ENCODE measurements at places on chromosomes 12 and 14.

DNA sequence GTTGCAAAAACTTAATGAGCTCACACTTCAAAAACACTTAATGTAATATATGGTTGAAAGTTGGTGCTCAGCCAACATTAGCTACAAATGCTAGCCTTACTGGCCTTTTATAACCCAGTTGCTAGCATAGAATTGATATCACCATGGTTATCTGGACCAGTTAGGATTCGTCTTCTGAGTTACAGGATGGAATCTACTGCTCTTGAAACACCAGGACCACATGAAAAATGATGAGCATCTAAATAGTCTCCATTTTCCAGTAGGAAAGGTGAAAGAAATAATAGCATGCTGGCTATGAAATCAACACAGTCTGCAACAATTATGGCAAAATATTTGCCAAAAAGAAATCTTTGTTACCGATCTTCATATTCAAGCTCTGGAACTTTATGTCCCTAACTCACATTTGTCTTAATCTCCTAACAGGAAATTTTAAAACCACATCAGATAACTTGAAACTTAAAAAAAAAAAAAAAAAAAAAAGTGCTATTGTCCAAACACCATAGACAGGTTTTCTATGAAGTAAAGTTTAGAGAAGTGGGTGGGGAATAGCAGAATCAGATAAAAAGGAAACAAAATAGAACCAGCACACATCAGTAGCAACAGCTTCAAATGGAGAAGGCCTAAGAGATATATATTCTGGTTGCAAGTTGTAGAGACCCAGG, 12.6 kb upstream of the CD69 start:
- DNase-seq = peak; percentile 28

DNA sequence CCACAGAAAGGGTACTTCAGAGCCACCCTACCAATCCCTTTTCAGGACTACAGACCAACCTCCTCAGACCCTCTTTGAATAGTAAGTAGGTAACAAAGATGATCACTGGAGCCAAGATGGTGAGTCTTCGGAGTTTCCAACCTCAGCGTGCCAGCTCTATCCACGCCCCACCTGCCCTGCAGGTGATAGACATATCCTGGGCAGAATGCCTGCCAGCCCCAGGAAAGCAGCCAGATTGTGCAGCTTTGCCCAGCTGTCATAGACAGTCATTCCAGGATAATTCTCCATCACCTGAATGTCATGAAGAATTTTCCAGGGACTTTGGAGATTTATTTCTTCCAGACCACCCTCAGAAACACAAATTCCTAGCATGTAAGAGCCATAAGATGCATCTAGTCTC, 434.4 kb downstream of the RGS6 start:
- DNase-seq = no peak

- DNase-seq = no peak
These were observed 93.2 kb downstream of the NAV3 start for GRCh38 chr12:77923882-77924281.

- no peak for DNase-seq
These were observed 61.9 kb downstream of the PRKAB1 start for GRCh38 chr12:119729871-119730270.

GRCh38 chr14:32080001-32080510, 3.0 kb downstream of the ARHGAP5 start:
- no peak for DNase-seq

GRCh38 chr14:73728717-73729330, 14.6 kb upstream of the PNMA1 start:
- peak; percentile 82 for DNase-seq

GRCh38 chr14:61218767-61219166, 62.4 kb downstream of the TMEM30B start:
- DNase-seq = no peak

DNA sequence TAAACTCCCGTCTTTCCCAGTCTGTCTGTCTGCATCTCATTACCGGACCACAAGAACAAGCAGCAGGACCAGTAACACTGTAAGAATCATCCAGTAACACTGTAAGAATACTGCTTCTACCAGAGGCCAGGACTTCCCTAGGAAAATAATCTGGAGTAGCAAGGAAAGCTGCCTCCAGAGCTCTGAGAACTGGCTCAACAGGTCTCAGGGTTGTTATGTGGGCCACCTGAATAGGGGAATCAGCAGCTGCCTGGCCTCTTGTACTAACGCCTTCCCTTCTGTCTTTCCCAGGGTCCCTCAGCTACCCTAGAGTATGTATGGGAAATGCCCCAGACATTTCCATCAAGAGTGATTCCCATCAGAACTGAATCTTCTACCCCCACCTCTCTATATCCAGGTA, 954 bp upstream of the SLC39A2 start:
- DNase-seq = no peak

DNA sequence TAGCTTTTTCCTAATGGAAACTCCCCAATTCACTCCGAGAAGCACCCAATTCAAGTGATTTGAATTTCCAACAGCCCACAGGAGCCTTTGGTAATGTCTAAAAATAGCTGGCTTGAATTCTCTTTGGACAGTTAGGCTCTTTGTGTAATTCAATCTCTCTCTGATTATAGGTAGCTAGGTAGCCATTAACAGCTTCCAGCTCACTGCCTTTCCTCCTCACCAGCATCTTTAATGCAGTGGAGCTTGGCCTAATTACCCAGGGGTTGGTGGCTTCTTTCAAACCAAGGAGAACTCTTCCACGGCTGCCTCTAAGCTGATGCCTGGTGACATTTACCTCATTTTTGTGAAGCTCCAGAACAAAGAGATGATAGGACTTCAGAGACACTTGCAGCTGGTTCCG, 86.4 kb downstream of the WSCD2 start:
- no peak for DNase-seq

DNA sequence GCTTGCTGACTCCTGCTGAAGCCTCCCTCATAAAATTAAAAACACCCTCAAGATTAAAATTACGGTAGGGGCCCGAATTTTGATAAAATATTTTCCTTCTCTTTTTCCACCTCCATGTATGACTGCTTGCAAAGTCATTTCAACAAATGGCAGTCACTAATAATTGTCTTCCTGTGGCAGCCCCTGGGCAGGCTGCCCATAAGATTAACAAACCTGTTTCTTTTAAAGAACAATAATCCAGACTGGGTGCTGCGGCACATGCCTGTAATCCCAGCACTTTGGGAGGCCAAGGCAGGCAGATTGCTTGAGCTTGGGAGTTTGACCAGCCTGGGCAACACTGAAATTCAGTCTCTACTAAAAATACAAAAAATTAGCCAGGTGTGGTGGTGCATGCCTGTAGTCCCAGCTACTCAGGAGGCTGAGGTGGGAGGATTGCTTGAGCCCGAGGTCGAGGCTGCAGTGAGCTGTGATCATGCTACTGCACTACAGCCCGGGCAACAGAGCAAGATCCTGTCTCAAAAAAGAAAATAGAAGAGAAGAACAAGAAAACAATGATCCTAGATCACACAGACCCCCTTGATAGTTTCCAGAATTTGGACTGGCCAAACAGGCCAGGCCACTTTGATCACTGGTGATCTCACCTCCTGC, 8.7 kb downstream of the SAV1 start:
- no peak for DNase-seq
